ENCODE measurements at places on chromosomes 7 and 10.

GRCh38 chr10:67923551-67923950 is 39.1 kb downstream of the SIRT1 start:
- no peak for DNase-seq

GRCh38 chr7:100106633-100107032 is 5.2 kb downstream of the AP4M1 start:
- no peak for DNase-seq

GRCh38 chr10:55410415-55410885 is 609.4 kb upstream of the PCDH15 start:
- DNase-seq, result no peak

- DNase-seq, result no peak
Observed at GRCh38 chr10:13891128-13892000, 304.6 kb downstream of the PRPF18 start.

DNA sequence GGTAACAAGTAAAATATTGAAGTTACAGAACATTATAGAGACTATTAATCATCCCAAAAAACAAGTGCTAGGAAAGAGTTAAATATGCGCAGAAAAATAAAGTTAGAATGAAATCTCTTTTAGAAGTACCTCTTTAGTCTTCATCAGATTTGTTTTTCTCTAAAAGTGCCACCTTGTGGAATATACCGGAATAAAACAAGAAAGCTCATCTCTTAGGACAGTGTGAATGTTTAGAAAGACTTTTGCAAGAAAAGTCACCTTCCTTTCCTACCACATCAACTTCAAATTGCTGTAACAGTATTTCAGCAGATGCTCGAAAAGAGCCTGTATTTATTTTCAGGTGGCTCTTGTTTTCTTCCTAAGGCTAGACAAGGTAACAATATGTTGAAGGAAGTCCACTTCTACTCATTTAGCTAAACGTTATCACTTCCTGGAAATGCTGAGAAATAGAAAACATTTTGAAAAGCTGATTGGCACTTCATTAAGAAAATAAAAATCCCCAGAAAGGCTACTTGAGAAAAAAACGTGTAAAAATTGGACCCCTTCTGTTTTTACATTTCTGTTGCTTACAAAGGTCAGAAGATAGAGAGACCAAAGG is 19.8 kb upstream of the FAM133B start:
- no peak for DNase-seq

DNA sequence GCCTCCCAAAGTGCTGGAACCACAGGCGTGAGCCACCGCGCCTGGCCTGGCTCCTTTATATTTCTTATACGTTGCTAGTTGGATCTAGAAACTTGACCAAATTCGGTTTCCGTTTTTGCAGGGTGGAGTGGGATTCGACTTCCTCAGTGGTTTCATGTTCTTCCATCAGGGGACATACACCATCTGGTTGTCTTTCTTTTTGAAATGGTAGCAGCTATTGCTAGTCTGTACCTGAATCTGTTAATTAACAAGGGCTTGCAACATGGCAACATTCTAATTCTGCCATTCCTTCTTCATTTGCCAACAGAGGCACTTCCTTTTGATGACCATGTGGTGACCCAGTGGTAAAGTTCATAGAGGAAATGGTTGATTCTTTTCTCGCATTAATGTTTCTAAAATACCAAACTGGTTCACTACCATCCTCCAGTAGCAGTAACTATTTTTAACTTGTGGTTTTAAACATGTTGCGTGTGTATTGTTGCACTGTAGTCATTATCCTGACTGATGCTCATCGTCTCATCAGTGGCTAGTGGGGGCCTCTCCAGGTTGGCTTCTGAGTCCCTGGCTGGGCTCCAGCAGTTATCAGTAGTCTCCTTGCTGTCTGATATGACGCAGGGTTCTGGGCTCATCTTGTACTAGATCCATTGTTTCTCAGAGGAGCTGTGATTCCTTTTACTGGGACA is 159.2 kb downstream of the RGS10 start:
- no peak for DNase-seq

DNA sequence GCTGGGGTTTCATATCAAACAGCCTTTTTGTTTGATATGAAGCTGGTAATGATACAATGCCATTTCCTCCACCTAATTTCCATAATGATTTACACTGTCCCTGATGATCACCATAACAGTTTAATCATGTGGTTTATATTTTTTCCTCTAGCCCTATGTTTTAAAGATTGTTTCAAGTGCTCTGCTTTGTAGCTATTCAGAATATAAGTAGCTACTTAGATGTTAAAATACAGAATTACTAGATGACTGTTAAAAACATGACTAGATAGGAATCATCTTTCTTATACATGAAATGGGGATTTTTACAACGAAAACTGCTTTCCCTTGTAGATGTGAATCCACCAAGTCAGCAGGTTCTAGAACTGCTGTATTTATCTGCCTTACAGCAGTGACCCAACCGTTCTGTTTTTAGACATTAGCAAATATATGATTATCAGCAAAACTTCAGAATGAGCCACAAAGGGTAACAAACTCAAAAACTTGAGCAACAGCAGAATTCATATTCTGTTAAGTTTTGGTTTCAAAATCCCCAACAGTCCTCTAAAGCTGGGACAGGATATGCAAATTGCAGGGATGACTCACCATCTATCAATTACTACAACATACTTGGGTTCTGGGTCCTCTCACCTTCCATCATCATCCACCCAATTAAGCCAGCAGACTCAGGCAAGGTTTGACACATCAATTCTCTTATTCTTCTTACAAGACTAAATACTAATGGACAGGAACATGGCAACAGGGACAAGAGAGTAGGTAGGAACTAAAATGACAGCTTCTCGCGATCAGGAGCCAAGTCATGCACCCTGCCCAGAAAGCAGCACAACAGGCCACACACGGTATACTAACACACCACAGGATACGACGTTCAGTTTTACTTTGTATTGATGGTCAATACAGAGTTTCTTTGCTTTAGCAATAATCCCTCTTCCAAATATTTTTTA is 83.9 kb downstream of the PIP4K2A start:
- DNase-seq, result no peak

DNA sequence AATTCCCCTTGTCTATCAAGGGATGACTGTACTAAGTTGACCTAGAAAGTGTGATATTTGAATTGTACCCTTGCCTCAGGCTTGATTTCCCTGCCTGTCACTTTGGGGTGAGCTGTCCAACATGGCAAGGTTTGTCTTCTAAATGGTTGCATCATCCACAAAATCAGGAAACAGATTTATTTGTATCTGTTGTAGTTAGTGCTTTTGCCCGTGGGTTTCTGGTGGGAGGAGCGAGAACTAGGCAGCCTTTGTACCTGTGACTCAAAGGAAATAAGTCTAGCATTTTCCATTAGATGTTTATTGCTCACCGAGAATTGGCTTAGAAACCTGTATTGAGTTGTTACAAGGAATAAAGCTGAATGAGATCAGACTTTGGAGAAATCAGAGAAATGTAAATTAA is 650.8 kb downstream of the LRMDA start:
- no peak for DNase-seq

DNA sequence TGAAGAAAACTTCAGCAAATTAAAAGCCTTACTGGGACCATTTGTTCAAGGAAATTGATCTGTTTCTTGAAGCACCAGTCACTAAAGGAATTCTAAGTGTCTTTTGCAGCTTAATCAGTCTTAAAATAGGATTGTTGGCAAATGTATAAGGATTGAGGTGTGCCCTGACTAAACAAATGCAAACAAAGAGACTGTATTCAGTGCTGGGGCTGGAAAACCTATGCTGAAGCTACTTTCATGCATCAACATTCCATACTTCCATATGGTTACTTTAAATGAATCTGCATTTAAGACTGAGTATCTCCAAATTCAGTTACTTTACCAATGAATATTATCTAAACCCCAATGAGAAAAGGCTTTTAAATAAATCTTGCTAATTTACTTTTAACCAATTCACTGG is 183.3 kb downstream of the ELAPOR2 start:
- no peak for DNase-seq

GRCh38 chr10:21523557-21524008 is 1.9 kb downstream of the SKIDA1 start:
- no peak for DNase-seq

GRCh38 chr7:111796671-111797070 is 234.4 kb upstream of the IMMP2L start:
- DNase-seq, result no peak

GRCh38 chr10:22810643-22811465 is 96.5 kb upstream of the PIP4K2A start:
- no peak for DNase-seq

- DNase-seq, result no peak
Observed at GRCh38 chr10:17076626-17077345, 52.8 kb downstream of the CUBN start.

DNA sequence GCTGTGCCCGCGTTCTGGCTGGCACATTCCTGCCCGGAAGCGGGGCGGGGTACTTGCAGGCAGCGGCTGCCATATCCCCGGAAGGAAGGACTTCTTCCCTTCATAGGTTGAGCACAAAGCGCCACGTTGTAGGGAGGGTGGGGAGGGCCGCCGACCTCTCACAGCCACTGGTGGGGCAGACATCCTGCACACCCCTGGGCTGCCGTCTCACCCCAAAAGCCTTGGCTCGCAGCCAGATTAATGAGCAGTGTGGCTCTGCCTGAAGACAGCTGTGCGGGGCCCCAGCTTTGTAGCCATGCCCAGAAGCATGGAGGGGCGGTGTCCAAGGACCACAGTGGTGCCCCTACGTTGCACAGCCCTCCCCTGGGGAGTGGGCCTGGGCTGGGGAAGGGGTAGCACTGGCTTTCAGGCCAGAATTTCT is 54.3 kb upstream of the DPYSL4 start:
- DNase-seq, result no peak

- no peak for DNase-seq
Observed at GRCh38 chr10:59273445-59273844, 88.9 kb downstream of the FAM13C start.

GRCh38 chr10:133187091-133187905 is 27.3 kb downstream of the KNDC1 start:
- DNase-seq, result no peak

DNA sequence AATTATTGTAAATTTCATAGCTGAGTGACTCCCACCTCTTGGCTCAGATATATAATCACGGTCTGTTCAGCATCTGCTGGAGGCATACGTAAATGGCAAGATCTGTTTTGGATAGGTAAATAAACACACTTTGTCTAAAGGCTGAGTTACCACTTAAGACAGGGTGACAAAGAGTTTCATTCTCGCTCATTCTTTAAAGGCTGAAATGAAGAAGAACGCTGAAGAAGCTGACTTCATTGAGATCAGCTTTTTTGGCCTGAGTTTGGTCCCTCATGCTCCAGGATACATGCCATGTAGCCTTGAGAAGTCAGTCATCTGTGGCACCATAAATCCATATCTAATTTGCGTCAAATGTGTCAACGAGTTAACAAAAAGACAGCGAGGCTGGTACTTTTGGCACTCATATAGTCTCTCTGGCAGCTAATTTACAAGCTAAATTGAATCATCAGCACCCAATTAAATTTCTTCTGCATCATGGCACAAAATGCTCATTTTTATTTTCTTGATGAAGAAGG is 309.9 kb downstream of the GPAM start:
- no peak for DNase-seq

DNA sequence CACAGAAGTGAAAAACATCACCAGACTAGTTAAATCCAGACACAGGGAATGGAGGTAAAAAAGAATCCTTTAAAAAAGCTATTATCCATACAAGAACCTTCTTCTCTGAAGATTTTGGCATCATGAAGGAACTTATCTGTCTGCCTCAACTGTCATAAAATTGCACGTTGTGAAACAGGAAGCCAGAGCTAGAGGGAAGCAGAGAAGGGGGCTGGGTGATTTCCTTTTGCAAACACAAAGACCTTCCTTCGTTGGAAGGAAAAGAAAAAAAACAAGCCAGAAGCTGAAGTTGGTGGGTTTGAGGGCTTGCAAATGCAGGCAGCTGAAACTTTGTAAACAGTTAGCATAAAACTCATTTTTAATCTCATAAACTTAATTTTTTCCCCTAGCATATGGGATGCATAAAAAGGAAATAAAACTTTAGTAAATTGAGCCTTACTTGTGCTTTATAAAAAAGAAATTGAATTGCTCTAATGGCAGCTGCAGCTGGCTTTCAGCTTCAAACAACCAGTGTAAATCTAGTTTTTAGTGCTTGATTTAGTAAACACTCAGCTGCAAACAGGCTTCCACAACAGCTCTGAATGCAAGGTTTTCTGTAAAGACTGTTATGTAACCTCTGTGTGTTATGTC is 101.6 kb downstream of the OTUD1 start:
- DNase-seq, result no peak

- DNase-seq, result no peak
Observed at GRCh38 chr7:158252837-158253669, 334.6 kb downstream of the PTPRN2 start.

DNA sequence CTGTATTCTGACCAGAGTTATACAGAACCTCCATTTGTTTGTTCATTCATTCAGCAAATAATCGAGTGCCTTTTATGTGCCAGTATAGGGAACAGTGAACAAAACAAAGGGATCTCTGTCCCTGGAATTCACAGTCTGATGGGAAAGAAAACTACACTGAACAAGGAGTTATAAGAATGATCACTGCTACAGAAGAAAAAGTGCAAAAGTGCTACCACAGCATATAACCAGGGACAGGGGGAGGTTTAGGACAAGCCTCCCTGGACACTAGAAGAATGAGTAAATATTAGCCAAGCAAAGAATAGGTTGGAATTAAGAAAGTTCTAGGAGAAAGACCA is 4.2 kb downstream of the CLDN12 start:
- DNase-seq, result no peak

GRCh38 chr10:101441541-101442455 is 87.8 kb downstream of the BTRC start:
- peak; percentile 52 for DNase-seq

DNA sequence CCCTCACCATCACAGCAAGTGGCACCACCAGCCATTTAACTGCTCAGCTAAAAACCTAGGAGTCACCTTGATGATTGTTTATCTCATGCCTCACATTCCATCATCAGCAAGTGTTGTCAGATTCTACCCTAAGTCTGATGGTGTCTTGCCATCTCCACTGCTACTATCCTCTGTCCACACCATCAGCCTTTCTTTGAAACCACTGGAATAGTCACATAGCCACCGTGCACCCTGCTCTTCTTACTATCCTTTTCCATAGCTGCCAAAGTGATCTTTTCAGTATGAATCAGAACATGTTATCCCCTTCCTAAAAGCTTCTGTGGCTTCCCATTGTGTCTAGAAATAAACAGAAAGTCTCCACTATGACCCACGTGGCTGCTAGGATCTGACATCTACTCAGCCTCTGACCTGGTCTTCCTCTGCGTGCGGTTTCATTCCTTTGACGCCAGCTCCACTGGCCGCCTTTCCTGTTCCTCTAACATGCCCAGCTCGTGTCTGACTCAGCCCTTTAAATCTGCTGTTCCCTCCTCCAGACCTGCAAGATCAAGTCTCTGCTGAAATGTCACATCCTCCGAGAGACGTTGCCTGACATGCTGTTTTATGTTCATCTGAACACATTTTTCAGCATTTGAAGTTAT is 16.5 kb upstream of the CHN2 start:
- no peak for DNase-seq

All from non-pigmented ciliary epithelial cell (primary cell).